ENCODE measurements at places on chromosomes 7 and 10. TPM values are rescaled to one million over a fixed set of nuclear protein-coding genes. Genes with fewer than 3 reads are reported as not detected.

FANK1 gene
- 2.2 TPM for total RNA-seq

DNA sequence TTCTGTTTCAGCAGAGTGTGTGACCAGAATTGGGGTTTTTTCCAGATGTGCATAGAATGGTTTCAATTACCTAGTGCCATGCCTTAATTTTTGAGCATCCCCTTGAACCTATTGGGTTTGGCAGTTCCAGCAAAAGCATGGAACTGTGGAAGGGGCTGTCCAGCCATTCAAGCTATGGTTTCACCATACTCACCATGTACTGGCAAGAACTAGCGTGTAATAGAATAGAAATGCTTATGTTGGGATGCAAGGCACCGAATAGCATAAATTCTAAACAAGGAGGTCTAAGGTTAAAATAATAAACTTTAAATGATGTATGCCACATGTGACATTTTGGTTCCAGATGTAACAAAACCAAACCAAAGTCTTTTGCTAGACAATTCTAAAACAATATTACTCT, 91.4 kb downstream of the MTERF1 start:
- DNase-seq, result no peak

DNA sequence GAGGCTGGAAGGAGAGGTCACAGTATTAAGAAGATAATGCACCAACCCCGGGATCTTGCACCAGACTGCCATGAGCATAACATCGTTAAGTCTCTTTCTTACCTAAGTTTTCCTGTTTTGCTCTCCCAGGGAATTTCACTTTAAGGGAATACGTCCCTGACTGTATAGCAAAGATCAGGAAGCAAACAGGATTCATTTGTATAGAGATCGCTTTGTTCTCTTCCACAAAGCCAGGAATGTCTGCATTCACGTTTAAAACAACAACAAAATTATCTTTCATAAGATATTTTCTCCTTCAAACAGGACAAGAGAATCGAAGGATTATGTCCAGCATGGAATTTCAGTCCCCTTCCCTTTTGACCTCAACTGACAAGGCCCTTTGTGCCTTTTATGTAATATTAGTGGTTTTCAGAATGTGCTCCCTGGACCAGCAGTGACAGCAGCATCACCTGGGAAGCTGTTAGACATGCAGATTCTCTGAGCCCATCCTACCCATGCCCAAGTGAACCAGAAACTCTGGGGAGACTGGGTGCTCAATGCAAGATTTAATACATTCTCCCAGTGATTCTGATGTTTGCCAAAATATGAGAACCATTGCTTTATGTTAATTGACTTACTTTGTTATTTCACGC, 286.3 kb downstream of the FGFR2 start:
- DNase-seq, result no peak

- DNase-seq, result no peak
Observed at GRCh38 chr7:106269254-106269961, 15.4 kb downstream of the NAMPT start.

- DNase-seq, result peak; percentile 76
Observed at GRCh38 chr10:84179059-84179710, 5.6 kb downstream of the GPR15LG start.

DNA sequence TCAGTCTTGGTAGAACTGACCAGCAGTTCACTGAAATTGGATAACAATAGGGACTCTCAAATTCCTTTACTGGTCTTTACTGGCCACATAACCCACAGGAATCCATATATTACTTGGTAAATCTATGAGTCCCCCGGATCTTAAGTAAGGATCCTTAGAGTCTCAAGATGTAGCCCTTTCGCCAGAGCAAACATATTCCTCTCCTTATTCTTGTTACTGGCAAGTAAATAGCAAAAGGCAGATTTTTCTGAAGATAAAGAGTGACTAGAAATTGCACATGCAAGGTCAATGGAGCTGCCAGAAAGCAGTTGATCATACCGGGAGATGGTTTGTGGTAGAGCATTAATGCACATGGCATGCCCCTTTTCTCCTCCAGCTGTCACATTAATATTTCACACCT, 283.0 kb downstream of the HDAC9 start:
- DNase-seq, result peak; percentile 54

Data from LHCN-M2 (cell line).